ENCODE measurements at places on chromosomes 1 and 21.

- no peak for DNase-seq
Observed at GRCh38 chr1:44720281-44720680, 10.7 kb downstream of the RNU5D-1 start.

- DNase-seq: peak; percentile 62
Observed at GRCh38 chr1:165397944-165398343, 41.4 kb upstream of the LMX1A start.

- DNase-seq: no peak
Observed at GRCh38 chr21:32733356-32733755, 5.5 kb upstream of the SYNJ1 start.

DNA sequence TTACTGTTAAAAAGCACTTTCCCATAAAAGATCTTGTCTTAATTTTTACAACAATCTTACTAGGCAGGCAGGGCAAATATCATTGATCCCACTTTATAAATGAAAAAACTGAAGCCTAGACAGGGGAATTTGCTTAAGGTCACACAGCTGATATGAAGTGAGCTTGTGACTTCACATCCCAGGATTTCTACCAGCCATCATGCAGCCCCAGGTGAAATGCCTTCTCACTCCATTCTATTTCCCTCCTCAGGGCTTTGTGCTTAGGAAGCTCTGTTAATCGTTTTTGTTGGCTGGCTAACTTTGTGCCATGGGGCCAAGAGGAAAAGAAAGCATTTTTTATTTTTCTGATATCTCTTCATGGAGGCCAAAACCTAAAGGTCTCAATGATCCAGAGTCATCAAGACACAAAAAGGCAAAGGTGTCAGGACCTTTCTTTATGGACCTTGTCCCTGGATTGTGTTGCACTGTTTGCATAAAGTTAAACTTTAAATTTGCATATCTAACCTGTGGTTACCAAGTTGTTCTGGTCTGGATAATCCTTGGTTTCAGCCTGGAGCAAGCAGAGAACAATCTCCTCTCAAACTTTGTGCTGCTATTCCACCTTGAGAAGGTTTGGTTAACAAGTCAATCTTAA lies 44.8 kb upstream of the ZNF326 start:
- no peak for DNase-seq

All from stromal cell of bone marrow (primary cell).